ENCODE measurements at places on chromosomes 3 and 15.

- DNase-seq = no peak
Observed at GRCh38 chr3:177127008-177127407, 70.3 kb downstream of the TBL1XR1 start.

GRCh38 chr3:119810018-119810435, 28.1 kb downstream of the NR1I2 start:
- no peak for DNase-seq

DNA sequence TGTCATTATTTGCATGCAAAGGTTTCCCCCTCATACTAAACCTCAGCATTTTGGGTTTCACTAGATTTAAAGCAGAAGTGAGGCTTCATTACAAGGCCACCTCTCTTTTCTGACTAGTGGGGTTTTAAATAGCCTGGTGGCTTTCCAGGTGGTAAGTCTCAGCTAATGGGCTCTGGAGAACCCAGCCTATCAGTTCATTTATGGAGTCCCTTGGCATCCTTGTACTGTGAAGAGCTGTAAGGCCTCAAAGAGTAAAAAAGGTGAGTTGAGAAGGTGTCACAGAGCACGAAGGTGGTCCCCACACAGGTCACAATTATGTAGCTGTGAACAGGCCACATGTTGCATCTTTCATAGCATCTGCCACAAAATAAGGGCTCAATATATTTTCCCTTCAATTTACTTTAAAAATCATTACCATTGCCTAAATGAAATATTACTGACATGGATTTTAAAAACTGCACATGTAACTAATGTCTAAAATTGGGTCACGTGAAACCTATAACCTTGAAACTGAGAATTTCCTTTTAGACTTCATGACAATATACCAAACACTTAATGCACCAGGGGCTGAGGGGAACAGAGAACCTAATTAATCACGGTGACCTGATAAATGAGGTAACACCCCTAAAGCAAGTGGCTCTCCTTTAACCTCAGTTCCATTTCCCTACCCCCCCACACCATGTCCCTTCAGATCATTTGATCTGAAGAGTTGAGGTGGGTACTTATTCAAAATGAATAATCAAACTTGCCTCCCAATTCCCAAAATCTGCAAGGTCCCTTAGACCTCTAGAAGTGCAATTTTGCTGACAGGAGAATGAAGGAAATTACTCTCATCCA, 1.3 kb downstream of the NGLY1 start:
- DNase-seq = no peak

DNA sequence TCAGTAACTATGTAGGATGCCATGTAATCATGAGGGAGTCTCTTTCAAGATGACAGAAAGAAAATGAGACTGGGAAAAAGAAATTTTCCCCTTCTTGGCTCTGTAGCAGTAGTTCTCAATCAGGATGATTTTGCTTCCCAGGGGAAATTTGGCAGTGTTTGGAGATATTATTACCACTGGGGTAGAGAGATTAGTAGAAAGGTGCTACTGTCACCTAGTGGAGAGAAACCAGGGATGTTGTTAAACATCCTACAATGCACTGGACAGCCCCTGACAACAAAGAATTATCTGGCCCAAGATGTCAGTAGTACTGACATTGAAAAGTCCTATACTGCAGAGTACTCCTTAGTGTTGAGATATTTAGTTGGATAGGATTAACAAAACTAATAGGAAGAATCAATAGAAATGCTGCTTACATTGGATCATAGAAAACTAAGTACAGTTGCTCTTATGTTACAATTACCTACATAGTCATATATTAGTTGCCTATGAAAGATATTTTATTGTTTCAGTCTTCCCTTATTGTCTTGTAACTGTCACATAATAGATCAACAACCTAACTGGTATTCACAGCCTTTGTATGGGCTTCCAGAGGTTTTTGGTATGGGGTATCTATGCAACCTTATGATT, 433.3 kb downstream of the RAP2B start:
- peak; percentile 9 for DNase-seq

DNA sequence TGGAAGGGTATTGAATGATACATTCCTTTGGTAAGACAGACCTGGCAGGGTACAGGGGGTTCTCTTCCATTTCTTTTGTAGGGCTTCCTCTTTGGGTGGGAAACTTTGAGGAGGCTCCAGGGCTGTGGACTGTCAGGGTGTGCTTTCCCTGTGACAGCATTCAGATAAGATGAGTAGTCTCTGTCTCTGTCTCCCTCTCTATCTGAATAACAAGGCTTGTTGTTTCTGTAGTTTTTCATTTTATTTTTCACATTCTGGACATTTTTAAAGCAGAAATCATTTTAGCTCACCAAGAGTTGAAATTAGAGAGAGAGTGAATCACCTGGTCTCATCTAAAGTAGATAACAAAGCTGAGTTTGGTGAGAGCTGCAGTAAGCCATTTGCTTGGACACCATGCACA, 100.8 kb upstream of the TPM1 start:
- no peak for DNase-seq

DNA sequence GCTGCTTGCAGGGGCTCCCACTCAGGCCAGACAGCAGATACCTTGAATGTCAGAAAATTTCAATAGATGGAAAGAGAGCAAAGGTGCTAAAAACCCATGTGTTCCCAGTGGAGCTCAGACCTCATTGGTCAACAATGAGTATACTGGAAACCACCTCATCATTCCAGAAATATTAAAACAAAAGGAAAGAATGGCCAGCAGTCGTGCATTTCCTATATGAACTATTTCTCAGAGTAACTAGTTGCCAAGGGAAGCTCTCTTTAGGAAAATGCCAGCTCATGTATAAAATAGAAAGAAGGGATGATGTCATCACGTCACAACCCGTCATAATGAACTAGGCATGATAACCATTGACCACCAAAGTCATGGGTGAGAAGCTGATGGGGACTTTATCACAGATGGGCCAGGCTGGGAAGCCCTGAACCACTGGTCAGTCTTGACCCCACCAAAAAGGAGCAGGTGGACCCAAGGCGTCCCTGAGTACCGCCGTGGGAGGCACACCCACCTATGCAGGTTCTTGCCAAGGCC, 17.5 kb downstream of the DNAJB8 start:
- no peak for DNase-seq

- peak; percentile 31 for DNase-seq
Observed at GRCh38 chr3:71300951-71301393, 282.6 kb downstream of the FOXP1 start.

Data from NCI-H524 treated with DMSO at 0.1 percent for 48 hours (cell line).